ENCODE measurements at places on chromosomes 3 and 15.

- DNase-seq: no peak
Observed at GRCh38 chr3:122773944-122774509, 19.6 kb downstream of the HSPBAP1 start.

GRCh38 chr3:155332716-155333115, 39.2 kb upstream of the STRIT1 start:
- no peak for DNase-seq

- no peak for DNase-seq
Observed at GRCh38 chr15:71254491-71254890, 139.2 kb downstream of the THSD4 start.

DNA sequence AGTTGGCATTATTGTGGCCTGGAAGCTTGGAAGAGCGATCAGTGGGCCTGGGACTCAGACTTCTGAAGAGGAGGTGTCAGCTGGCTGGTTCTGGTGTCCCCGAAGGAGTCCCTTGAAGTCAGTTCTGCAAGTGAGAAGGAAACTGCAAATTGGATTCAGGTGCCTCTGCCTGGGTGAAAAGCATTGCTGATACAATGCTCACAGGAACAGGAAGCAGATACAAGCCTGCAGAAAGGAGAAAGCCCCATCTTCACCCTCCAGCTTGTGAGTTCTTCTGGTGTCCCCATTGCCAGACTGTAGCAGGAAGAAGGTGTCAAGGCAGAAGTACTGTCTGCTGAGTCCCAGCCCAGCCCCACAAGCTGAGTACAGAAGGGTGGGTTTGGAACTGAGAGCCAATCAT, 271.3 kb downstream of the PLOD2 start:
- no peak for DNase-seq

GRCh38 chr3:176611703-176612102, 585.6 kb downstream of the TBL1XR1 start:
- no peak for DNase-seq

- DNase-seq: no peak
Observed at GRCh38 chr3:13023235-13023970, 49.8 kb downstream of the IQSEC1 start.

- DNase-seq: no peak
Observed at GRCh38 chr3:184563941-184564684, 2.5 kb downstream of the EPHB3 start.

- DNase-seq: no peak
Observed at GRCh38 chr15:90813796-90814190, 54.6 kb upstream of the FURIN start.

DNA sequence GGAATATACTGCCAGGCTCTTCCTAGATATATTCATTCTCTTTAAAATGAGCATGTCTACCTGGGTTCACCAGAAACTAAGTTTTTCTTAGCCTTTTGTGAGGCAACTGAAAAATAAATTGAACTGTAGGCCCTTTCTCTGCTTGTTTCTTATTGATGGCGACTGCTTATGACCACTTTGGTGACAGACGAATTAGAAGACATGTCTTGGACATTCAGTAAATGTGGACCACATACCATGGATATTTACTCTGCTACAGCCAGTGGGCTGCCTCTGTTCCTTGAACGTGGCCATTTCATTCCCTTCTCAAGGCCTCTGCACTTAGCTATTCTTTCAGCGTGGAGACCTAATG, 603 bp upstream of the SELENOK start:
- DNase-seq: no peak

DNA sequence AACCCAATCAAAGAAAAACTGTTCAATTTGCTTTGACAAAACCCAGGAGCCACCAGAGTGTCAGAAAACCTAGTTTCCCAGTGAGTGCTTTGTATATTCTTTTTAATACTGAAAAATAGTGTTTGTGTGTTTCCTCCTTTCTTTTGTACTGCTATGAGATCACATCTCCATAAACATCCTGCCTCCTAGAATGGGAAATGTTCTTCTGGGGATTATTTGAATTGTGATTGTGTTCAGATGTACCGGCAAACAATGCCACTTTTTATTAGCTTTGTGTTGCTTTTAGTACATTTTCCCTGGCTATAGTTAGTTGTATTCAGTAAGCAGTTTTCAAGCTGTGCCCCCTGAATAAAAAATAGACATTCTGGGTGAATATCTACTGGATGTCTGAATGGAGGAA, 148.0 kb upstream of the NR2E3 start:
- DNase-seq: no peak

DNA sequence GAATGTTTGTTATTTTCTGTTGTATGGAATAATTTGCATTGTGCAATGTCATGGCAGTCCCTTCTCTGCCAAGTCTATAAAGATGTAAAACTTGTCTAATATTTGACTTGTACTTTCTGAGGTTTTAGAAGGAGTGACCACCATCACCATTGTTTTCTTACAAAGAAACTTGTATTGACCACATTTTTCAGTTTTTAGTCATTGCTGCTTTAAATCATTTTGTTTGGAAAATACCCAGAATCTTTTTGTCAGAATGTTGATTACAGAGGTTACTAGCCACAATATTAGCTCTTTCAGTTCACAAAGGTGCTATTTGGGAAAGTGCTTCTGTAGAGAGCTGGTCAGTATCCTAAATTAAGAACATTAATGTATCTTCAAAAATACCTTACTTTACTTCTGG, 532.4 kb upstream of the GBE1 start:
- DNase-seq: no peak

DNA sequence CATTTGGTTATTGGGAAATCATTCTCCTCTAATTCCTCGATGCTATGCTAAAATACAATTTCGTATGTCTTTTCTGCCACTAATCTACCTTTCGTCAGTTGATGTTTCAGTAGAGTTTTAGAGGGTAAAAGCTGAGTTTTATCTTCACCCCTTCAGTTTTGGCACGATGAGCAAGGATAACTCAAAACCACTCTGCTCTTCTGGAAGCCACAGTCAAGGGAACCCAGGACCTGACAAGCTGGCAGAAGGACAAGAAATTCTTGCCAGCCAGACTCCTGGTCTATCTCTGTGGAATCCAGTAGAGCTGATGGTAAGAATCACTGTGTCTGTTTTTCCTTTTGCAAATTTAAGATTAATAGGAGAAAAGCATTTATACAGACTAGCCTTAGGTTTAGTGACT, 414.4 kb upstream of the LRRC3B start:
- DNase-seq: no peak

- no peak for DNase-seq
Observed at GRCh38 chr3:100171211-100171914, 57.1 kb upstream of the FILIP1L start.

GRCh38 chr3:97712919-97713318, 51.6 kb upstream of the ARL6 start:
- DNase-seq: peak; percentile 3

GRCh38 chr3:108420926-108421325, 89.5 kb downstream of the MYH15 start:
- DNase-seq: no peak

DNA sequence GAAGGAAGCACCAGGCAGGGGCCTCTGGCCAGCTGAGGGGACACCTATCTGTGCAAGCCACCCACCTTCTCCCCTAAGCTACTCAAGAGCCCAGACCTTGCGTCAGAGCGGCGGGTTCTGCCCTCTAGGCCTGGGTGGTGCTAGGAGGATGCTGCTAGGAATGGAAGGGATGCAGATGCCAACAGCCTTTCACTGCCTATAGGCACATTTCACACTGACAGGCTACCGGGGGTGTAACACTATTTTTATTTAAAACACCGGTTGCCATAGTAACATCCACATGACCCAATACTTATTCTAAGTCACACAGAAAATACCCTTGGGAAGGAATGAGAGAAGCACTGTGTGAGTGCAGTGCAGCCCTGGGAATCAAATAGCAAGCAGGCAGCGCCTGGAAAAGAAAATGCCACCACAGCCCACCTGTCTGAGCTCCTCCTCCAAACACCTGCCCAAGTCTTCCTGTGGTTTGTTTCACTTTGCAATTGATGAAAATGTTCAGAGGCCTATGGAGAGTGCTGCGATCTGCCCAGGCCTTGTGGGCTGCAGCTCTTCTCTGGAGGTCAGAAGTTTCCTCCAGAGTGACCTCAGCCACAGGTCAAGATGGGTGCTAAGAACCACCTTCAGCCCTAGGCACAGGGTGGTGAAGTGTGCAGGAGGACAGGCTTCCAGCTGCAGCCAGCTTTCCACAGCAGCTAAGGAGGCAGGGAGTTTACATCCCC, 113.5 kb upstream of the TOPAZ1 start:
- DNase-seq: no peak

- no peak for DNase-seq
Observed at GRCh38 chr15:23686466-23687142, 501 bp downstream of the NDN start.

DNA sequence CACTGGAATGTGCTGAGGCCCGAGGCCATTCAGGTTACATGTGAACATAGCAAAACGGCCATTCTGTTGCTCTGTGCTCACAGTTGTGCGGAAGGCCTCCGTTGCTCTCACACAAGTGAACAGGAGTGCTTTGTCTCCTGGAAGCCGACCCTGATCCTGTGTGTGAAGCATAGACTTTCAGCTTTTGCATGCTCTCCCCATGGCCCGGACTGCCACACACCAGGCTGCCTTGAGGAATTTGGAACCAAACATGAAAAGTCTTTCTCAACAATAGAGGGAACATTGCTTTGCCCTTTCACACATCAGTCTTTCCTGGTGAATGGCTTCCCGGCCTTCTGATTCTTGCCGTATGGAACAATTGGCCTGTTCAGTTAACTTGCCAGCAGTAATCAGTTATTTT, 154.8 kb upstream of the LRIG1 start:
- DNase-seq: no peak

DNA sequence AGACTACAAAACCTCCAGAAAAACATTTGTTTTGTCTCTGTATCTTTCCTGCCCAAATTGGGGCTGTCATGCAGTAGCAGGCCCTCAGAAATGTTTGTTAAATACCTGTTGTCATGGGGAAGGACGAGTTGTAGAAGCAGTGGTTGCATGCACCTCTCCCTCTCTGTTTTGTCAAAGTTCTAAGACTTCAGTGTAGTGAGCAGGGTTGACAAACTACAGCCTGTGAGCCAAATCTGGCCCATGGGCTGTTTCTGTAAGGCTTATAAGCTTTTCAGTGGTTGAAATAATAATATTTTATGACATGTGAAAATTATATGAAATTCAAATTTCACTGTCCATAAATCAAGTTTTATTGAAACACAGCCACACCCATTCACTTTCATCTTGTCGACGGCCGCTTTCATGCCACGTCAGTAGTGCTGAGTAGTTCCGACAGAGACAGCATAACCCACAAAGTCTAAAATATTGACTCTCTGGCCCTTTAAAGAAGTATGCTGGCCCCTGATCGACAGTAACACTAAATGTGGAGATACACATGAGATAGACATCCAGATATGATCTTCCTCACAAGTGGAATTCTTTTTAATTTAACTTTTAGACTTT, 102.9 kb downstream of the PDZRN3 start:
- DNase-seq: no peak

GRCh38 chr3:28077572-28077971, 163.8 kb upstream of the CMC1 start:
- no peak for DNase-seq

DNA sequence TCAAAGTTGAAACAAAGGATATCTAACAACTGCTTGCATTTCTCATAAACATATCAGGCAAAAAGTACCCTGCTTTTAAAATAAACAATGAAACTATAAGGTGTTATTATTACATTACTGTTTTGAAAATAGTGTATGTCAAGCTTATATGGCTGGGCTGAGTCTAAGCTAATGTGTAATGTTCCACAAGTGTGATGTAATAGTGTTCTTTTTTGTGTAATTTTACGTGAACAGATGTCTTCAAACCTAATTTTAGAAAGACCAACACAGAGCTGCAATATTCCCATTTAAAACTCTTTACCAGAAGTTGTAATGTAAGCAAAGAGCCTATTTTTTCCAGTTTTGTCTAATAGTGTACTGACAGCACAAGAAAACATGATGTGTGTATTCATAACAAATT, 34.0 kb downstream of the MINDY2 start:
- no peak for DNase-seq

DNA sequence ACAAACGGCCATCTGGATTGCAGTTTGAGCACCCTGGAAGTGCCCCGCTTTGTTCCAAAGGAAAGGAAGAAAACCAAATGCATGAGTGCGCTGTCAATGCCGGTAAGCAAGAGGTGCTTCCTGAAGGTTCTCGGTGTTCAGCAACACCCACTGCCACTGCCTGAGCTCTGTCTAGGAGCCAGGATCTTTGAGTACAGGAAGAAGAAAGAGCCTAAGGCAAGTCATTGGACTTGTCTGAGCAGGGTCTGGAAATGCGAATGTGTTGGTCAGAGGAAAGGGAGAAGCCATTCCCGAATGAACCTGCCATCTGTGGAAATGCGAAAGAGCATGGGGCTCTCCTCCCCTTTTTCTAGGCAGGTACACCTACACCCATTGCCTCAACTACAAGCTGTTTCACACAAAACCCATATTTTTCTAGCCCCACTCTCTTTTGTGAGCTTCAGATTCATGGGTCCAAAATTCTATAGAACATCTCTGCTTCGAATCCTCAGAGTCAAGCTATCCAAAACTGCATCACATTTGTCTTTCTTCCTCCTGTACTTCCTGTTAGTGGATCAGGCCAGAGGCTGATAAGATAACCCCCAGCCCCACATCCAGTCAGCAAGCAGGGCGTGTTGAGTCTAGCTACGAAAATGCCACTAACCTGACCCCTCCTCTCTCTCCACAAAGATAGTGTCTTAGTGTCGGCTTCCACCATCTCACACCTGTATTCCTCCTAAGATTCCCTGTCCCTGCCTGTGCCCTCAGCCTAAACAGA, 55.6 kb upstream of the C15orf61 start:
- DNase-seq: no peak

- no peak for DNase-seq
Observed at GRCh38 chr3:192482391-192482790, 244.9 kb downstream of the FGF12 start.

DNA sequence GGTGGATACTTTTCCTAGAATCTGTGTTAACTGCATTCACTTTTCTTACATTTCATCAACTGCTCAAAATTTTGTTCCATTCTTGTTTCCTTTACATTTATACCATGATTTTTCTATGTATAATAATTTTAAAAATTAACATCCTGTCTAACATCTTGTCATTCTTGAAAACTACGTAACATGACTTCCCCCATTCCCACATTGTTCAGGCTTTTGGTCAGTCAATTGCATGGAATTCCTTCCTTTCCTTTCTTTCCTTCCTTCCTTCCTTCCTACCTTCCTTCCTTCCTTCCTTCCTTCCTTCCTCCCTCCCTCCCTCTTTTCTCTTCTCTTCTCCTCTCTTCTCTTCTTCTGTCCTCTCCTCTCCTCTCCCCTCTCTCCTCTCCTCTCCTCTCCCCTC, 220.7 kb upstream of the TP63 start:
- no peak for DNase-seq

- peak; percentile 82 for DNase-seq
Observed at GRCh38 chr3:196867155-196867506, 589 bp upstream of the SENP5 start.

DNA sequence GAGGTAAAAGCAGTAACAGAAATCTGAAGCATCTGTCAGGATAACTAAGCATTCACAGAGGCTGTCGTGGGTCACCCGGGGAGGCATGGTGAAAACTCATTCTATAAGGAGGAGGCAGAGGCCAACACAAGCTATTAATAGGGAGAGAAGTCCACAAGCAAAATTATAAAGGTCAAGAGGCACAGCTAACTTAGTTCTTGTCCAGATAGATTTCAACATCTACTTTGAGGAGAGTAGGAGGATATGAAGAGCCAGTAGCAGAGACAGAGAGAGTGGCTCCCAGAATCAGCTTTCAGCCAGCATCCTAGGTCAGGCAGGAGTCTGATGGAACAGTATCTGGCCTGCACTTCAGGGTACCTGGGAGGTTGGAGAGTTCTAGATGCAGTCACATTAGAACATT, 95.3 kb downstream of the STAC start:
- no peak for DNase-seq

Measured in NCI-H510A treated with DMSO at 0.1 percent for 48 hours (cell line).